ENCODE measurements at places on chromosomes 11 and 22.

- DNase-seq: no peak
Measured at GRCh38 chr11:27203077-27203647, 159.9 kb downstream of the CCDC34 start.

- peak; percentile 85 for DNase-seq
Measured at GRCh38 chr11:107957109-107957588, 28.9 kb downstream of the RAB39A start.

- no peak for DNase-seq
Measured at GRCh38 chr11:130473056-130473794, 24.8 kb downstream of the ADAMTS15 start.

DNA sequence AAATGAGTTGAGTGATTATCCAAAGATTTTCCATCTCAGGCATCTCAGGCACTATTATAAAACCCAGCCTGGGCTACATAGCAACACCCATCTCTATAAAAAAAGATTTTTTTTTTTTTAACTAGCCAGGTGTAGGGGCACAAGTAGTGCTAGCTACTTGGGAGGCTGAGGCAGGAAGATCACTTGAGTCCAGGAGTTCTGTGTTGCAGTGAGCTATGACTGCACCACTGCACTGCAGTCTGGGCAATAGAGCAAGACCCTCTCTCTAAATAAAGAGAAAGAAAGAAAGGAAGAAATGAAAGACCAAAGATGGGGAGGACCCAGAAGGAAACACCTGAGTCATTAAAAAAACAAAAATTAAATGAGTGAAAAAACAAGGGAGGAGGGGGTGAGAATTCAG is 14.1 kb downstream of the RSF1 start:
- DNase-seq: no peak

DNA sequence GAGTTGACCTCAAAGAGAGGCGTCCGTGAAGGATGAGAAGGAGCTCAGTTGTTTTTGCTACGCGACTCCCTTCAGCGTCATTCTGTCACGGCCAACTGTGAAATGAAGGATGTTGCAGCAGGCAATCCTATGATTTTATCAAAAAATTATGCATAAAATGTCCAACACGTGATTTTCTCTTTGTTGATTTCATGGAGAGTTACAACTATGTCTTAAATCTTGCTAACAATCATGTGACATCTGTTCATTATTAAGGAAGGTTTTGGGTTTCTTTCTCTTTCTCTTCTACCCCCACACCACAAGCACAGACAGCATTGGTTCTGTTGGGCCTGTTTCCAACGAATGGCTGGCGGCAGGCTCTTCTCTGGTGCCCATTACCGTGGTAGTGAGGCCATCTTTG is 3.7 kb downstream of the KRTAP5-4 start:
- no peak for DNase-seq

DNA sequence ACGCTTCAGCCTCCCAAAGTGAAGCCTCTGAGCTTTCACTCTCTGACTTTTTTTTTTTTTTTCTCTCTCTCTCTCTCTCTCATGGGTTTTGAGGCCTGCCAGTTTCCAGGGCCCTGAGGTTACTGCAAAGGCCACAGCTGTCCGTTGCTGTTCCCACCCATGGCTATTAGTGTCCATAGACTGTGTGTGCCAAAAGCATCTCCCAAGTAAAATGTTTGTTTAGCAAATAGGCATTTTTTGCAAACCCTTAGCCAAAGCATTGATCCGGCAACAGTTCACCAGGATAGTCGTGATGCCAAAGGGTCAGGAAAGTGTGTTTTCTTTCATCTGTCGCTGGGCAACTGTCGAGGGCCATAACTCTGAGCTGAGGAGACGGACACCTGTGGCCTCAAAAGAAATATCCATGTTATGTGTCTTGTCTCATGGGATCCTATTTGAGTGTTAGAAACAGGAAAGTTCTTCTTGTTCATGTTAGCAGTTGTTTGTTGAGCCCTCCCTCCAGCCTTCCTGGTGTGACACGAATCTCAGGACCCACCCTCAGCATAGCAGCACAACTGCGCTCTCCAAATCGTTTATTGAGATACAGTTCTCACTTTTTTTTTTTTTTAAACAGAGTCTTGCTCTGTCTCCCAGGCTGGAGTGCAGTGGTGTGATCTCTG is 18.4 kb downstream of the FADS2 start:
- no peak for DNase-seq

DNA sequence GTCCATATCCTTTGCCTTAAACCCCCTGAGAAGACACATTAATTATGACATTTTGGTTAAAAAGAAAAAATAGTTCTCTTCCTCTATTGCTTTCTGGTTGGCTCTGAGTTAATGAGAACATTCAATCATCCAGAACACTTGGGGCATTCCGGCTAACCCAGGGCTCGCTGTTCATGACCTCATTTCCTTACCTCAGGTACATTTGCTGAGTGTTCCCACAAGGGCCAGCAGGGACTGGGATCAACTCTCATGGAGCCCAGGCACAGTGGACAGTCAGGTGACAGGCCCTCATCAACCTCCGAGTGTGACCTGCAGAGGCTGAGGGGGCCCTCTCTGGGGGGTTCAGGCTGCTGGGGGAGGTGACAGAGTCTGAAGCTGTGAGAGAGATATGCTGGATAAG is 98.9 kb downstream of the MYO18B start:
- DNase-seq: no peak

DNA sequence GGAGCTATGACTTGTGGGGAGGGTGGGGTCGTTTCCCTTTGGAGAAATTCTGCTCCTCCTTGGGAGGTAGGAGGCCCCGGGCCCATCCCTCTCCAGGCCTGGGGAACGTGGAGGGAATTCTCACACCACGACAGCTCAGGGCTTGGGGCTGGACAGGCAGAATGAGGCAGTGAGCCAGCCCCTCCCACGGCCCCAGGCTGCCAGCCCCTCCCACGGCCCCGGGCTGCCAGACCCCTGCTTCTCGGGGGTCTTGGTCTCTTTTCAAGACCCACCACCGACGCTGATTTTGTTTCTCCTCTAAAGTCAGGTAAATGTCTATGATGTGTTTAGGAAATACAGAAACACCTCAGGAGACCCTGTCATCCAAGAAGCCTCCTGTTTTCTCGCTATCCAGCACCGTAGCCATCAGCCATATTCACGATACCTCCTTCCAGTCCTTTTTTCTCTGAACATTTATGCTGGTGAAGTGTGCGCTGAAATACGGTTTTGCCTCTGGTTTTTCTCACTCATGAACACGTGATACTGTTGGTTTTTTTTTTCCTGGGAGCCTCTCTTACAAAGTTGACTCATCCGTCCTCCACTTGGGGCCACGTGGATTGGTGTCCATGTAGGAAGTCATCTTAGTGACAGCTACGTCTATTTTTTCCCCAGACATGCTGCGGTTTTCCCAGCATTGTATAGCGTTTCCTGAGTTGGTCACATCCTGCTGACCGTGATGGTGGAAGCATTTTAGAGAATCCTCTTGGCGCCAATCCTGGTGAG is 1219.6 kb downstream of the BRD1 start:
- no peak for DNase-seq

DNA sequence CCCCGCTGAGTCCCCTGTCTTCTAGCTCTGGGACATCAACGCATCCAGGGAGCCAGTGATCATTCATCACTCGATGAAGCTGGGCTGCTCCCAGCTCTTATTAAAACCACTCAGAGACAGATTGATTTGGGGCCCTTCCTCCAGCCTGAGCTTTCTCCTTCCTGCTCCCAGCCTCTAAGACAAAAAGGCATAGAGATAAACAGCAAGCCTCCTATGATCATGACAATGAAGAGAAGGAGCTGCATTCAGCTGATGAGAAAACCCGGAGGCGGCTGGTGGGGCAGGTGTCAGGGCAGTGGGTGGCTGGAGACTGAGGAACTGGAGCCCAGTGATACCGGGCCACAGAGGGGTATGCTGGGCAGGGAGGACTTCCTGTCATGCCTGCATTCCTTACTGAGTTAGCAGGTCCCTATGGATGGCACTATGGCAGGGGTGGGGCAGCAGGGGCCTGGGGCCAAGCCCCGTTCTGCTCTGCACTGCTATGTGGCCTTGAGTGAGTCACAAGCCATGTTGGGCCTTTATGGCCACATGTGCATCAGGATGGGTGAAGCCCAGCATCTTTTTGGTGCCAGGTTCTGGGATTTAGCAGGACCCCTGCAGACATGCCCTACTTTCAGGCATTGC is 20.2 kb downstream of the PVALB start:
- no peak for DNase-seq

- no peak for DNase-seq
Measured at GRCh38 chr22:24419475-24419850, 7.9 kb upstream of the ADORA2A start.

DNA sequence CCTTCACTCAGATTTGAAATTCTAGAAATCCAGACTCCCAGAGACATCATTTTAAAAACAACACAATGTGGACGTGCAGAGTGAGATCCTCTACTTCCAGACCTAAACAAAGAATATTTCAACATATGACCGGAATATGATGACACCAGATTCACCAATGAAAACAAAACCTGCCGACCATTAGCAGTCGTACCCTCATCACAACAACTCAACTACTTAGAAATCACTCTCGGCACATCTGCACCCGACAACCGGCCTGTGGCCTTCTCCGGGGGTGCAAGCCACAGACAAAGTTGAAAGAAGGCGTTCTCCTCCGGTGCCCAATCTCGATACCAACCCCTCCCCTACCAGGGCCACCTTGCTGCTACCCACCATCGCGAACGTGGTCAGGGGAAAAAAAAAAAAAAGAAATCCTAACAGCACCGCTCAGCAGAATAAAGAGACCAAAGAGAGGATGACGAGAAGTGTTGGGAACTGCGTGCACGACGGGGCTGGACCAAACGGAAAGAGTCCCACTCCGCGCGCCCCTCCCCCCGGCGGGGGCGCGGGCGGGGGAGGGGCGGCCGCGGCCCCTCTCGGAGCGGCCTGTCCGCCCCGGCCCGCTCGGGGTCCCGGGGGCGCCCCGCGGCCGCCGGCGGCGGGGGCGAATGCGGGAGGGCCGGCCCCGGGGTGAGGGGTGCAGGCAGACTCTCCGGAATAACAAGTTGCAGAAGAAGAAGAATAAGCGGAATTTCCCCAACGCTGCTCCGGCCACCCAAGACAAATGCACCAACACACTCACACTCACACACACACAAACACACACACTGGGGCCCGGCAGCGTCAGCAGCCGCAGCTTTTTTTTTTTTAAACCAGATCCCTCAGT is 1.7 kb downstream of the PHF21A start:
- peak; percentile 19 for DNase-seq

GRCh38 chr22:47018010-47018910 is 255.8 kb downstream of the TBC1D22A start:
- DNase-seq: no peak

GRCh38 chr11:118628432-118628831 is 21.0 kb downstream of the PHLDB1 start:
- peak; percentile 53 for DNase-seq

DNA sequence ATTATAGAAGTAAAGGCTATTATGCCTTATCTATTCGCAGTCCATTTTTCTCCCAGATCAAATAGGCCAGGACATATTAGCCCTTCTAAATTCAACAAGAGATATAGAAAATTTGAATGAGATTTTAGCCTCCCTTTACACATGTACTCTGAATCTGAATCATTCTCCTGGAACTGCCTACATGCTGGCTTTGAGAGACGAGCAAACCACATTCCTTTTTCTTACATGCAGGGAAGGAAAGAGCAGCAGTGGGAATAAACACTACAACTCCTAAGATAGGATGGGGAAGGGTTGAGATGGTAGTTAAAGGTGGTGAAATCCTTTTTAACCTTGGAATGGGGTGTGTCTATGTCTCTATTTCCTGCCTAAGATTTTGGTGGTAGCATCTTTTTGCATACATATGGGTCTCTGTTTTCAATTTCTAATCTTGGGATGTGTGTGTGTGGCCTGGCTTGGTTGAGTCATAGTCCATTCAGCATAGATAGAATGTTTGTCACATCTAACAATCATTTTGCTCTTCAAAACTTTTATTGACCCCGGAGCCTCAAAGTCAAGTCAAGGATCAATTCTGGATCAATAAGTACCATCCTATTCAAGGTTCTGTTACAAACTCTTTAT is 11.1 kb upstream of the OOSP2 start:
- DNase-seq: no peak

GRCh38 chr11:131637469-131638175 is 267.2 kb downstream of the NTM start:
- no peak for DNase-seq

DNA sequence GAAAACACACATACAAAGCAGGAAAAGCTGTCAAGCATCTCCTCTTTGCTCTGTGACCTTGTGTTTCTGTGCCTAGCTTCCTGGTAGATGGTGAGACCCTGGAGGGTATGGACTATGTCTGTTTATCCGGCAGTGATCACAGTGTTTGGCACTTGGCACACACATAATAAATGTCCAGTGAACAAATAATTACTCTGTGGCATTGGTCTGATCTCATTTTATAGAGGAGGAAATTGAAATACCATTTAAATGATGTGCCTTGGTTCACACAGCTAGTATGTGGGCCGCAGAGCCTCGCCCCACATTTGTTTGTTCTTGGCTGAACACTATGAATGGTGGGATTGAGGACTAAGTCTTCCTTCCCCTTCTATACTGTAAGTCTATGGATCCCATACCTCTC is 104.7 kb upstream of the SPON1 start:
- no peak for DNase-seq

- DNase-seq: peak; percentile 31
Measured at GRCh38 chr11:63635762-63636465, 21.7 kb upstream of the PLAAT3 start.

- DNase-seq: no peak
Measured at GRCh38 chr11:28760676-28761390, 652.6 kb downstream of the METTL15 start.

GRCh38 chr11:12024254-12024926 is 16.0 kb upstream of the DKK3 start:
- DNase-seq: no peak

GRCh38 chr11:19614370-19614940 is 98.2 kb upstream of the NAV2 start:
- no peak for DNase-seq

GRCh38 chr22:41576877-41577276 is 12.8 kb downstream of the PMM1 start:
- peak; percentile 37 for DNase-seq

DNA sequence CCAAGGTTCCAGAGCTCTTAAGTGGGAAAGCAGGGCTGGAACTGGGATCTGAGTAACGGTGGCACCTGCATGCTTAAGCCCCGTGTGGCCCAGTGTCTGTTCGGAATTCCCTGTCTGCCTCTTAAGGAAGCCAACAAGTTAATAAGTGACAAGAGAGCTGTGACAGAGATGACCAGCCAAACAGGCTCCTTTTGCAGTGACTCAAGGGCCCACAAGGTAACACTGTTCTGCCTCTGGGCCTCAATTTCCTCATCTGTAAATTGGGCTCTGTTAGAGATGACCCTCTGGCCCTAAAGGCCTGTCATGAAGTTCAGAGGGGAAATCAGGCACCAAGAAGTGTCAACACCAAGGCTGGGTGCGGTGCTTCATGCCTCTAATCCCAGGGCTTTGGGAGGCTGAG is 18.6 kb downstream of the USH1C start:
- DNase-seq: no peak

DNA sequence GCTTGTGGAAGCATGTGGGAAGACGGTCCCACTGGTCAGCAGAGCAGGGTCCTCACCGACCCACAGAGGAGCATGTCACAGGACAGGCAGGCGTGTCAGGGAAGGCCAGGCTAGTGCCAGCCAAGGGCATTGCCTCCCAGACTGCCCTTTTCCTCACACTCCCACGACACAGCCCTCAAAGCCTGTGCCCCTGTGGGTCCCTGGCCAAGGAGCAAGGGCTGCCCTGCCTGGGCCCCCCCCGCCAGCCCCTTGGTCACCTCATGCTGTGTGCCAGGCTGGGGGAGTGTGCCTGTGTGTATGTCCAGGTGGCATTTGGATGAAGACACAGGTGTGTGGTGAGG is 74.7 kb downstream of the MED15 start:
- no peak for DNase-seq

- DNase-seq: no peak
Measured at GRCh38 chr22:44037519-44038375, 13.6 kb downstream of the PARVB start.

Measured in NCI-H446 (cell line).